ENCODE measurements at places on chromosomes 1 and 21.
A peak's percentile ranks its signal among the peaks of the same experiment; 100 is the strongest.

DNA sequence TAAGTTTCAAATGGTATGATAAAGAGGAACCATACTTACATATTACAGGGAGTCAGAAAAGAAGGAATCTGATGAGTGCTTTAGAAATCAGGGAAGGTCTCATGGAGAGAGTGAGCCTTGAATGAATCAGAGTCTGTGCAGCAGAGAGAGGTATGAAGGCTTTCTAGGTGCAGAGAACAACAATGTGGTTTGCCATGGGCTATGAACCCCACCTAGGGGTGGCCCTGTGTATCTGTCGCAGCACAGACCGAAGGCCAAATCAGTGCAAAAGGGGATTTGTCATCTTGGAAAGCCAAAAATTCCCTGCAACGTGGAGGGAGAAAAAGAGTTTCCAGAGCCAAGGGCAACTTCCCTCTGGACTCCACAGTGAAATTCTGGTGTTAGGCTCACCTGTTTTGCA is 3.5 kb downstream of the PAPPA2 start:
- peak; percentile 1 for DNase-seq

DNA sequence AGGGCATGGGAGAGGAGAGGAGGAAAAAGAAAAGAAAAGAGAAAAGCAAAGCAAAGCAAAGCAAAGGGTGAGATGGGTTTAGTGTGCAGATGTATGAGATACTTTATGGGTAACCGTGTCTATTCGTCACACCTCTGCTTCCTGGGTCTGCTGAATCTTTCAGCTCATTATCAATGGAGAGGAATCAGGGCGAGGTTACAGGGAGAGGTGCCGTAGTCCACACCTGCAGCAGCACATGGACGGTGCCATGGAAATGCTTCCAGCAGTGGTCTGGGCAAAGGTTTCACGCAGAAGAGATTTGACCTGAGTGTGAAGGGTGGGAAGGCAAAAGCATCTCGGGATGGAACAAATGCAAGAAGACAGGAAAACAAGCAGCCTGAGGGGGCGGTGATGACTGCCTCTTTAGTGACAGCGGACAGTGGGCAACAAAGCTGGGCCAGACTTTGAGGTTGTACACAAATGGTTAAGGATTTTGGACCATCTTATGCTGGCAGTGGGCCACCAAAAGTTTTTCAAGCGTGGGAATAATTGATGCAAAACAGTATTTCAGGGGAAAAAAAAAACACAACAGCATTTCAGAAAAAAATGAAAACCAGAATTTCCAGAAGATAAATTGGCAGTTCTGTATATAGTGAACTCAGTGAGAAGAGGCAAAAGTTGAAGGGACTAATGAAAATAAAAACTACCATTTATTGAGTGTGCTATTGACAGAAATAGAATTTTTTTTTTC is 19.5 kb upstream of the SRP9 start:
- DNase-seq = no peak

- no peak for DNase-seq
Measured at GRCh38 chr1:199295107-199295506, 656.3 kb downstream of the PTPRC start.

GRCh38 chr1:1954831-1955441 is 35.9 kb upstream of the TMEM52 start:
- DNase-seq = no peak

DNA sequence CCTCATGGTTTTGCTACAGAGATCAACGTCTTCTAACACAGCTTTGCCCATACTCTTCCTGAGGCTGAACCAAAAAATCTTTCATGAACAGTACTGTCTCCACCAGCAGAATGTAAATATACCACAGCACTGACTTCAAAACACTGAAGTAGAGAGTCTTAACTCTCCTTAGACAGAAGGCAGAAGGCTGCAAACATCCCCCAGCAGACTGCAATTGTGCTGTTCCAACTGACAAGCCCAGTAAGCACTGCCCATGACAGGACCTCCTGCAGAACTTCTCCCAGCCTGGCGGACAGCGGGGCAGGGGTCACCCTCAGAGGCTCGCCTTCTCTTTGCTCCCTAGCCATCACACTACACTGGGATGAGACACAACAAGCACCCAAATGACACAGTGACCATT is 218.7 kb downstream of the RERE start:
- no peak for DNase-seq

GRCh38 chr21:44867999-44868700 is 5.3 kb downstream of the PTTG1IP start:
- no peak for DNase-seq

- no peak for DNase-seq
Measured at GRCh38 chr1:76374086-76374485, 299.5 kb downstream of the ST6GALNAC3 start.

DNA sequence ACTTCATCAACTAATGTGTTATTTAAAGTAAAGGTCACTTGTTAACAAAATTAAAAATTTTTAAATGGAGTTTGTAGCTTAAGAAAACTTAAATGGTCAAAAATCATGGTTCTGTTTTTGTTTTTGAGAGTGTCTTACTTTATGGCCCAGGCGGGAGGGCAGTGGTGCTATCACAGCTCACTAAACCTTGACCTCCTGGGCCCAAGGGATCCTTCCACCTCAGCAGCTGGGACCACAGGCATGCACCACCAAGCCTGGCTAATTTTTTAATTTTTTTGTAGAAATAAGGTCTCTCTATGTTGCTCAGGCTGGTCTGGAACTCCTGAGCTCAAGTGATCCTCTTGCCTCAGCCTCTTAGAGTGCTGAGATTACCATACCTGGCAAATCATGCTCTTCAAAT is 111.4 kb downstream of the MAST2 start:
- no peak for DNase-seq

DNA sequence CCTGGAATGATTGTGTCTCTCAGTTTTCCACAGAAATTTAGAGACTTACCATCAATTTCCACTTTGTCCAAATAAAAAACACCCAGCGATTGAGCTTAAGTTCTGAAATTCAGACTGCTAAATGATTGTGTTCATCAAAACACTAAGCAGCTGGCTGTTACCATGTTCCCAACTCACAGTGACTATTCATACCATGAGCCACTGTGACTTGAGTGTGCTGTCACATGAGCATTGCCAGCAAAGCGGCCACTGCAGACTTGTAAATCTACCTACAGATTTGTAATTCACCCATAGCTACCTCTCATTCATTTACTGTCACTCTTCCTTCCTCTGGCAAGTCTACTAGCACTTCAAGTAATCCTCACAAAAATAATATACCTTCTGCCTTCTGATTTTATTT is 17.2 kb upstream of the PRKAB2 start:
- DNase-seq = no peak

- no peak for DNase-seq
Measured at GRCh38 chr1:219304227-219305226, 130.8 kb downstream of the LYPLAL1 start.

- no peak for DNase-seq
Measured at GRCh38 chr1:177978530-177978929, 8.7 kb upstream of the SEC16B start.

GRCh38 chr1:20507248-20507563 is 745 bp downstream of the MUL1 start:
- DNase-seq = no peak

DNA sequence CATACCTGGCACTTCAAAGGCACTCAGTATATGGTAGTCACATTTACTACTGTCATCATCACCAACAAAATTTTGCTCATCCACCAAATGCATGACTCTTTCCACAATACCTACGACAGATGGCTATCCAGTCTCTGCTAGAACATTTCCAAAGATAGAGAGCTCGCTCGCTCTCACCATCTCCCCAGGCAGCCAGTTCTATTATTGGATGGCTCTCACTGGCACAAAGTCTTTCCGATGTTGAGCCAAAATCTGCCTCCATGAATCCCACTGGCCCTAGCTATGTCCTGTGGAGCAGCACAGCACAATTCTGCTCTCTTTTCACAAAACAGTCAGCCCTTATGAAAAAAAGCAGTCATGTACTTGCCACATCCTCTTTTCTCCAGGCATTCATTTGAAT is 102.1 kb downstream of the DAB1 start:
- no peak for DNase-seq

DNA sequence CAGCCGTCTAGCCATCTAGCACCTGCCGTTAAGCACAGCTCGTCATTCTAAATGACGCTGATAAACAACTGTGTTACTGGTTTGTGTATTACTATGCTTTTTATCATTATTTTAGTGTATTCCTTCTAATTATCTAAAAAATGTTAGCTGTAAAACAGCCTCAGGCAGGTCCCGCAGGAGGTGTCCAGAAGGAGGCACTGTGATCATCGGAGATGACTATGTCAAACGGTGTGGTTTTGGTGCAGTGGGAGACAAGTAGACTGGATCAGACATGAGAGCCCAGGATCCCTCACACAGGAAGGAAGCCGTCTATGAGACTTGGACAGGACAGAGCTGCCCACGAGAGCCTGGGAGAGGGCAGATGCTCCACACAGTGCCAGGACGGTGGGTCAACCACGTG is 55.3 kb upstream of the COL6A1 start:
- no peak for DNase-seq

- no peak for DNase-seq
Measured at GRCh38 chr1:107782217-107782845, 182.6 kb downstream of the VAV3 start.

- DNase-seq = no peak
Measured at GRCh38 chr1:12409681-12410080, 179.9 kb downstream of the VPS13D start.

GRCh38 chr1:222046684-222047263 is 304.9 kb upstream of the DUSP10 start:
- no peak for DNase-seq

DNA sequence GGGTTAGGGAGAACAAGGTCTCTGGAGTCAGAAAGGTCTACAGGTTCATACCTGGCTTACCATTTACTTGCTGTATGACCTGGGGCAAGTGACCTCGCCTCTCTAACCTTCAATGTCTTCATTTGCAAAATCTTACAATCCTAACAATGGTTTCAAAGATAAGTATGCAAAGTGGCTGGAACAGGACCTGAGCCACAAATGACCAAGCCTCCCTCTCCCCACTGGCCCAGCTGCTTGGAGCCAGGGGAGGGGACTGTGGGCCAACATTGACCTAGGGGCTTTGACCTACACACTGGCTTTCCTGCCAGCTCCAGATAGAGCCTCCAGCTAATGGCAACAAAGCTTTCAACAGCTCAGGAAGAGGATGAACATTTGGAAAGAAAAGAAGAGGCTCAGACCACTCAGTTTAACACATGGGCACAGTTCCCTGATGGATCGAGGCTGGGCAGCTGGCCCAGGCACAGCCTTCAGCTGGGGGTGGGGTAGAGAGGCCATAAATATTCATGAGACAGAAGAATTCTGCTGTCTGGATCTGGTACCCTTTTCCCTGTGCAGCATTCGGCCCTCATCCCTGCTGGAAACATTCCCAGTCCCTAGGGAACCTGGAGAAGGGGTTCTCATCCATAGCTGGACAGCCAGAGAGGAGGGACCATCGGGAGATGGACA is 12.9 kb downstream of the PTAFR start:
- DNase-seq = no peak

DNA sequence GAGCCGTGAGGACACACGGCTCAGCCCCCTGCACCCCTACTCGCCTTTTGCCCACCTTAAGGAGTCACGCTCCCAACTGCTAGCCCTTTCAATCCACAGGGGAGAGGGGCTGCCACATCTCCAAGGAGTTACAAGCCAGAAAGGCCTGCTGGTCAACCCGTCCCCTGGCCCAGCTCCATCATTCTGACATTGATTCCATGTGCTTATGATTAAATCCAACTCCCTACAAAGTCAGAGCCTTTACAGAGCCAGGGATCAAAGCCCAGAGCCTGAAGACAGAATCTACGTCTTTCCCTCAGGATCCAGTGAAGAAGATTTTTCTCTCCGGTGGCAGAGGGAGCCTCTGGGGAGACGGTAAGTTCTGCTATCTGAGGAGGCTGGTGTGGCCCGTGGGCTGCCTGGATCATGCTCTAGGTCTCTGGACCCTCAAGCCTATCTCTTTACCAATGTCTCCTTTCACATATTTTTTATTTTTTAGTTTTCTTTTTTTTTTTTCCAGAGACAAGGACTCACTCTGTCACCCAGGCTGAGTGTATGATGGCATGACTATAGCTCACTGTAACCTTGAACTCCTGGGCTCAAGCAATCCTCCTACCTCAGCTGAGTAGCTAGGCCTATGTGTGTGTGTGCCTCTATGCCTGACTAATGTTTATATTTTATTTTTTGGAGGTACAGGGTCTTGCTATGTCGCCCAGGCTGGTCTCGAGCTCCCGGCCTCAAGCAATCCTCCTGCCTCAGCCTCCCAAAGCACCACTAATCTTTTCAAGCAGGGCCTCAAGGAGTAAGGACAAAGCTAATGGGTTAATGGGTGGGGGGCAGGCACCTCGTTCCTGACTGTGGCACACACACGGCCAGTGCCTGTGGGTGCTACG is 61.3 kb downstream of the SLC66A1 start:
- DNase-seq = no peak

GRCh38 chr1:30863858-30864604 is 44.5 kb downstream of the SDC3 start:
- DNase-seq = no peak

DNA sequence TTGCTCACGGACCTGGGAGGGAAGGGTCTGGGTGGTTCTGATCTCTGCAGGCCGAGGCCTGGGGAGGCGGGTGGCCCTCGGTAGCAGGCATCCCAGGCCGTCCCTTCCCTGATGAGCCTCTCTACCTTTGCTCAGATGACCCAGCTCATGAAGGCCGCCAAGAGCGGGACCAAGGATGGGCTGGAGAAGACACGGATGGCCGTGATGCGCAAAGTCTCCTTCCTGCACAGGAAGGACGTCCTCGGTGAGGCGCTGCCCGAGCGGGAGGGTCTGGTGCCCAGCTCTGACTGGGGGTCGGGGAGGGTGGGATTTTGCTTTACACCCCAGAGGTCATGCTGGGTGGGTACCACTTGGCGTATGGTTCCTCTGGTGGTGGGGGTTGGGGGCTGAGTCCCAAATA is 76.5 kb downstream of the ARHGEF10L start:
- DNase-seq = no peak

- no peak for DNase-seq
Measured at GRCh38 chr1:225763716-225764548, 13.7 kb upstream of the SRP9 start.

- no peak for DNase-seq
Measured at GRCh38 chr1:206778031-206778430, 5.7 kb upstream of the IL10 start.

DNA sequence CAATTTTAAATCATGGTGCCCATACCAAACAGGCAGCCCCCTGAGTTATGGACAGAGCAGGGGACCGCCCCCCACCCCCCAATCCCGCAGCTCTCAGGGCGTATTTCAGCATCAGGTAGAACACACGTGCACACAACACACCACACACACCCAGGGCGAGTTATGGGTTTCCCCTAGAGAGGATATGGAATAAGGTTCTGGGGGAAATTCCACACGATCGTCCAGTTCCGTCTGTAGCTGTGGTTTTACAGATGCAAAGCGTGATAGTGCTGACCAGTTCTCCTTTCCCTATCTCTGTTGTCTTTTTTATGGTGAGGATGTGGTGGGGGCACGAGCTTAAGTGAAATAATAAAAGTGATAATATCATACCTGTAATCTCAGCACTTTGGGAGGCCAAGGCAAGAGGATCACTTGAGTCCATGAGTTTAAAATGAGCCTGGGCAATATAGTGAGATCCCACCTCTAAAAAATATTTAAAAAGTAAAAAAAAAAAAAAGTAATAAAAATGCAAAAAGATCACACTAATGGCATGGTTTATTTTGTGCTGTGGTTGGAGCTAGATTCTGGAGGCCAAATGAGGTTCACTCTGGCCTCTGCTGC is 25.1 kb downstream of the C2CD2 start:
- no peak for DNase-seq
